ENCODE measurements at places on chromosomes 11 and 22.

DNA sequence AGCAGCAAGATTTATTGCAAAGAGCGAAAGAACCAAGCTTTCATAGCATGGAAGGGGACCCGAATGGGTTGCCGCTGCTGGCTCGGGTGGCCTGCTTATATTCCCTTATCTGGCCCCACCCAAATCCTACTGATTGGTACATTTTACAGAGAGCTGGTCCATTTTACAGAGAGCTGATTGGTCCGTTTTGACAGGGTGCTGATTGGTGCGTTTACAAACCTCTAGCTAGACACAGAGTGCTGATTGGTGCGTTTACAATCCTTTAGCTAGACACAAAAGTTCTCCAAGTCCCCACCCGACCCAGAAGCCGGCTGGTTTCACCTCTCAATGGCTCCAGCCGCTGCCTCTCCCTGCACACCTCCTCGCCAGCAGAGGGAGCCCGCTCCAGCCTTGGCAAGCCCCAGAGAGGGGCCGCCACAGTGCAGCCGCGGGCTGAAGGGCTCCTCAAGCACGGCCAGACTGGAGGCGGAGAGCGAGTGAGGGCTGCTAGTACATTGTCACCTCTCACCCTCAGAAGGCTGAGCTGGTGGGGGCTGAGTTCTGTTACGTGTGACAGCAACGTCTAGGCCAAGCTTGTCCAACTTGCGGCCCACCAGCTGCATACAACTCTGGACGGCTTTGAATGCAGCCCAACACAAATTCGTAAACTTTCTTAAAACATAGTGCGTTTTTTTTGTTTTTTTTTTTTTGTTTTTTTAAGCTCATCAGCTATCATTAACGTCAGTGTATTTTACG lies 8.7 kb downstream of the PTH start:
- no peak for DNase-seq

DNA sequence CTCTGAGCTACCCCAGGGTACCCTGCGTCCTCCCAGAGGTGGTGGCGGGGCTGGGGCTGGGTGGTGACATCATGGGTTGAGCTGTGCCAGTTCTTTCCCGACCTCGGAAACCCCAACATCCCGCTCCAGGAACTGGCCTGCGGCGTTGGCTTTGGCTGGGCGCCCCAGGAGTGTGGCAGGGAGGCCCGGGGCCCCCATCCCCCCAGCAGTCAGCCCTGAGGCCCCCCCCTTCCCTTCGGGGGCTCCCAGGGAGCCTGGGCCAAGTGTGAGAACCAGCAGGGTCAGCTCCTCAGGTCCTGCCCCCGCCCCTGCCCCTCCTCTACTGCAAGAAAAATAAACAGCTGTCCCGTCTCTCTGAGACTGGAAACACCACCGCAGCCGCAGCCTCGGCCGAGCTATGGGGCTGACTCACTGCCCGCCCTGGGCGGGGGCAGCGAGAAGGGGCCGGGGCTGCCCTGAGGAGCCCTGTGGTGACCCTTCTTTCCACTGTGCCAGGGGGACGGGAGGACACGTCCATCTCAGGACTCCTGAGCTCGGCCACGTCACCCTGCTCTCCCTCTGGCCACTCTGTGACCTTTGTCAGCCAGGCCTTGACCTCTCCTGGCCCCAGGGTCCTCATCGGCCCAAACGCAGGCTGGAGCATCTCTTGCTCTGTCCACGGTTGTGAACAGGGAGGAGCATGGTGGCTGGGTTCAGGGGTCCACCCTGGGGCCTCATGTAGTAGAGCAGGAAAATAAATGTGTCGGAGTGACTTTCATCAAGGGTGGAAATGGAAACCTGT lies 73.4 kb downstream of the WNT7B start:
- peak; percentile 51 for DNase-seq

GRCh38 chr22:32684148-32684821 lies 117.2 kb upstream of the TIMP3 start:
- no peak for DNase-seq

DNA sequence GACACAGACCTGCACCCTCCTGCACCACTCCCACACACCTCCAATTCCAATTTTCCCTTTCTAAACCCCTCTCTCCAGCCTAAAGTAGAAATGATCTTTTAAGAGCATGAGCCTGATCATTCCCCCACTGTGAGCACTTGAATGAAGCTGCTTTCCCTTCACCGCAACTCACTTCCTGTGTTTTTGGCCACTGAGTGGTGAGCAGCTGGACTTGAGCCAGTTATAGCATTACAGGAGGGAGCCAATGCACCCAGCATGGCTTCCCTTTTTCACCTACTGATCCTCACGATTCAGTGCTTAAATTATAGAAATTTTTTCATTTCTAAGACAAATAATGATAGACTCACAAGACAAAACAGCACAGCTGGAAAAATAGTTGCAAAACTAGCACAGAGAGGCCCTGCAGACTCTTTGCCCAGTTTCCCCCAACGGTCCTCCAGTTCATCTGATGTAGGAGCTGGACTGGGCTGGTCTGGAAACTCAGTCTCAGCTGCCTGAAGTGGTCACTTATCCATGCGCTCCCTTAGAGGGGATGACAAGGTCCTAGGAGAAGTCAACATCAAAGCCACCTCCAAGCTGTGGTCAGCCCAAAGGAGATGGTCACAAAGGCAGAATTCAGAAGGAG lies 9.7 kb upstream of the APOL4 start:
- DNase-seq, result peak; percentile 22

DNA sequence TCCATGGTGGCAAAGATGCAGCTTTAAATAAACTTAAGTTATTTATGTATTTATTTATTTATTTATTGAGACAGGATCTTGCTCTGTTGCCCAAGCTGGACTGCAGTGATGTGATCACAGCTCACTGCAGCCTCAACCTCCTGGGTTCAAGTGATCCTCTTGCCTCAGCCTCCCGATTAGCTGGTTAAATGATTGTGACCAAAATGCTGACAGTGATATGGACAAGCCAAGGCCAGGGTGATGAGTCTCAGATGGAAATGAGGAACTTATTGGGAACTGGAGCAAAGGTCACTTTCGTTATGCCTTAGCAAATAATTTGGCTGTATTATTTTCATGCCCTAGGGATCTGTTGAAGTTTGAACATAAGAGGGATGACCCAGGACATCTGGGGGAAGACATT lies 9.3 kb upstream of the LRP5 start:
- DNase-seq, result no peak

- no peak for DNase-seq
Measured at GRCh38 chr11:87213444-87213843, 175.7 kb downstream of the TMEM135 start.

DNA sequence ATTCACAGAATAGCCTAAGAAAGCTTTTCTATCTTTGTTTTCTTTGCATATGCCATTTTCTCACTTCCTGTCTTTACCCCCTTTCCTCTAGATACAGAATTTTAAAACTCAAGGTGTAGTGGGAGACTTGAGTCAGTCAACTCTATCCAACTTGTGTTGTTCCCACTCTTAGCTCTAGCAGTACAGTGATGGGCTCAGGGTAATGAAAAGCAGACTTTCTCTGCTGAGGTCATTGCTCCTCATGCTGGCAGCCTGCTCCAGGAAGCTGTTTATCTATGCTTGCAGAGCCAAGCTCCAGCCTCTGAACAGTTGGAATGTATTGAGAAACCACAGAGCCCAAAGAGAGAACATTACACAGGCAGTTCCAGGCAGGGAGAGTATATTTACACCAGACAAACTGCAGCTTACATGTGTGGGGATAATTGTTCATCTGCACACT lies 68.1 kb downstream of the CSTPP1 start:
- peak; percentile 85 for DNase-seq

DNA sequence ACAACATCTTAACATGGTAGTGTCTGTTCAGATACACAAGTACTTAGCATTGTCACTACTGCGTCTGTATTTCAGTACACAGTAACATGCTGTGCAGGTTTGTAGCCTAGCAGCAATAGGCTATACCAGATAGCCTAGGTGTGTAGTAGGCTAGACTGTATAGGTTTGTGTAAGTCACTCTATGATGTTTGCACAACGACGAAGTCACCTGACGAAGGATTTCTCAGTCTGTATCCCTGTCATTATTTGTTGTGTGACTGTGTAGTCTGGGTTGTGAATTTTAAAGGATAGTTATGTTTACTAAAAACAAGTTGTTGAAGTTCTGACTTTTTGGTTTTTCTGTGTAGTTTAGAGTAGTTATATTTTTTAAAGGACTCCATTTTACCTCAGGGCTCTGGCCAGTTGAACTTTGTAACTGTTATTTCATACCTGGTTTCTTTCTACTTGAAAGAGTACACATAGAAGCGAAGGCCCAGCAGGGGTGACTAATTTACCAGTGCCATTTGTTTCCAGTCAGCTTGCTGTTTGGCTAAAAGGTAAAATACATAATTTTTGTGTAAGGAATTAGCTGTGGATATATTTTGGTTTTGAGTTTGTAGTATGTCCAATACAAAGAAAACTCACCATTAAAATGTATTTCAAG lies 72.3 kb downstream of the PPP6R3 start:
- DNase-seq, result no peak

- no peak for DNase-seq
Measured at GRCh38 chr11:109512249-109512648, 90.3 kb downstream of the C11orf87 start.

GRCh38 chr11:122981388-122982264 lies at the start of gene BSX:
Gene BSX (minus strand): TSS chr11:122981834. CDS start chr11:122981671, 163 bp downstream.
- DNase-seq, result peak; percentile 15

- DNase-seq, result no peak
Measured at GRCh38 chr11:46391578-46392420, at the start of gene CHRM4. Gene CHRM4 (minus strand): TSS chr11:46391776. CDS start chr11:46386557, 5,219 bp downstream.

- DNase-seq, result peak; percentile 73
Measured at GRCh38 chr11:118918128-118918685, 7.5 kb downstream of the BCL9L start.

DNA sequence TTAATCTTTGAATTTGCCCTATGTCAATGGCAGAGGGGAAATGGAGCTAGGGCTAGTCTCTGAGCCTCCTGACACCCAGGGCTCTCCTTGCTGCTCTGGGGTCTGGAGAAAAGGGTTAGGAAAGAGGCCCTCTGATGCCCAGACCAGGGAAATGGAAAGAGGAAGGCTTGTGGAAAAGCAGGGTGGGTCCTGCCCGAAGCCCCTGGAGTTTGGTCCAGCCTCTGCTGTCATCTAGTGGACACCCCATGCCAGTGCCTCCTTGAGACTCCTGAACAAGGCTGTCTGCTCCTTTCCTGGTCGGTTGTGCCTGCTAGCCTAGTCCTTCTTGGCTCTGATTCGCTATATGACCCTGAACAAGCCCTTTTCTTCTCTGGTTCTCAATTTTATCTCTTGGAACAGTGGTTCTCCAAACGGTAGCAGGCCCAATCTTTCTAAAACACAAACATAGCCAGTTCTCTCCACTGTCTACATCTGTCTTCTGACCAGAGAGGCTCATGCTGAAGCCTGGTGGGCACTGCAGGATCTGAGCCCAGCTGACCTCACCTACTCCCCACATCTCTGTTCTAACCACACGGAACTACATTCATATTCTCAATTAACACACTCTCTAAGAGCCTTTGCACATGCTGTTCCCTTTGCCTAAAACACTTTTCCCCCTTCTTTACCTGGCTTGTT lies 8.8 kb upstream of the PLA2G3 start:
- peak; percentile 59 for DNase-seq

- DNase-seq, result no peak
Measured at GRCh38 chr22:27952779-27953178, 33.7 kb upstream of the PITPNB start.

DNA sequence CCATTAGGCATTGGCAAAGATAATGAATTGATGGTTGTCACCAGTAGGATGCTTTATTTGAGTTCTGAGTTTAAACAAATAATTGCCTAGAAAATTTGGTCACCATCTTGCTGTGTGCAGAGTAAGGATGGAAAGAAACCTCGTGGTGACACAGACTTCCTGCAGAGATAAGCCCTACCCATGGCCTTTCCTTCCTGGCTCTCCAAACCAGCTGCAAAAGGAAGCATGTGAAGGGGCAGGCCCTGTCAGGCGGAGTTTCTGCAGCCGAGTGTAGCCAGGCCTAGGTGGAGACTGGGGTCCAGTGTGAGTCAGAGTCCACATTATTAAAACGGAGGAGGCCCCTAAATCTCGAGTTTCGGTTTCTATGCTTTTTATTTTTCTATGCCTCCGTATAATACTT lies 83.1 kb upstream of the ADSL start:
- DNase-seq, result no peak

DNA sequence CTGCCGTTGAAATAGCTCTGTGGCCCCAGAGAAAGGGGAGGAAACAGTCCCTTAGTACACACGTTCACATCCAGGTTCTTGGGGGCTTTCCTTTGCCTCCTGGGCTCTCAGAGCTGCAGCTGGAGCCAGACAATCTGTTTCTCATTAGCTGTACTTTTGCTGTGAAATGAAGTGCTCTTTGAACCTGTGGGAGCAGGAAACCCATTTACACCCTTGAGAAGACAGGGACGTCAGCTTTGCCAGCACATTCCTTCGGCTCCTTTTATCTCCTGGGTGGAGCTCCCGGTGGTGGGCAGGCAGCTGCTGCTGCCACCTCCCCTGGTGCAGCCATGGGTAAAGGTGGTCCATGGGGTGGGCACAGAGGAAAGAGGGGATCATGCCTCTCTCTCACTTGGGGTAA lies 80.6 kb upstream of the TIMP3 start:
- DNase-seq, result no peak

GRCh38 chr11:126969865-126970479 lies 30.6 kb downstream of the KIRREL3 start:
- DNase-seq, result peak; percentile 43

GRCh38 chr11:69393178-69393832 lies 88.2 kb upstream of the LINC01488 start:
- no peak for DNase-seq

DNA sequence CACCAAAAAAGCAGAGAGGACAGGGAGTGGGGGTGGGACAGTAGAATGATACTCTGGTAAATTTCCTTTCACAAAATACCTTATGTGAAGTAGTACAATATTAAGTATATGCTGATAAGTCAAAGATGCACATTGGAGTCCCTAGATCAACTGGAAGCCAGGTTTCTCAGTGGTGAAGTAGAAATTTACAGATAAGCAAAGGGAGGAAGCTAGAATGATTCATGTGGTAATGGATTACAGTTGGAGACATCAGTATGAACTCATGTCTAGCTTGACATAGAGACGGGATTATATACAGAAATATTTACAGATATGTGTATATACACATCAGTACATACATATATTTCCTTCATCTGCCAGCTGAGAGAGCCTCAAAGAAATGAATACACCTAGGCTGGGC lies 21.5 kb downstream of the PLEKHB1 start:
- no peak for DNase-seq

- no peak for DNase-seq
Measured at GRCh38 chr11:72828692-72829101, 14.5 kb downstream of the ATG16L2 start.

DNA sequence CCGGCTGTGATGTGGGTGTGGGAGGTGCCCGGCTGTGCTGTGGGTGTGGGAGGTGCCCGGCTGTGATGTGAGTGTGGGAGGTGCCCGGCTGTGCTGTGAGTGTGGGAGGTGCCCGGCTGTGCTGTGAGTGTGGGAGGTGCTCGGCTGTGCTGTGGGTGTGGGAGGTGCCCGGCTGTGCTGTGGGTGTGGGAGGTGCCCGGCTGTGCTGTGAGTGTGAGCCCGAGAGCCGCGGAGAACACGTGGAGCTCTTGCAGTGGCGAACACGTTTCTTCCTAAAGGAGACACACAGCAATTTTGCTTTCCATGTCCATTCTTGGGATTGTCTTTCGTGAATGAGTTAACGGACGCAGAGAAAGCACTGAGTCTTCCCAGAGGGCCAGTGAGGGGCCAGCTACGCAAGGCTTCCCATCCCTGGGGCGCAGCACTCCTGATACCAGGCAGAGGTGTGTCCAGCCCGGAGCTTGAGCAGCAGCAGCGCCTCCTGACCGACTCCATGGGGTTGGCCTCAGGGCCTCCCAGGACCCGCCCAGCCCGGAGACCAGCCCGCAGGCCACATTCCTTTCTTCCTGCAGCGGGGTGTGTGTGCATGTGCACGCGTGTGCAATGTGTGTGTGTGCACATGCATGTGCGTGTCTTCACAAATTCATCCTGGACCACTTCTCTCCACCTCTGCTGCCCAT lies 245.0 kb upstream of the B3GAT1 start:
- DNase-seq, result no peak
